ENCODE measurements at places on chromosomes 1 and 21.

- DNase-seq: no peak
These were observed 145.5 kb upstream of the FGGY start for GRCh38 chr1:59151387-59151761.

GRCh38 chr1:244782056-244782455 lies 53.4 kb upstream of the COX20 start:
- no peak for DNase-seq

GRCh38 chr1:19643602-19644394 lies at the start of gene NBL1:
Gene NBL1 (plus strand): TSS chr1:19644311. CDS start chr1:19655031, 10,720 bp downstream.
- DNase-seq: no peak

- no peak for DNase-seq
These were observed 29.5 kb downstream of the DOP1B start for GRCh38 chr21:36186081-36186480.

GRCh38 chr1:33299461-33300155 lies 21.3 kb downstream of the A3GALT2 start:
- no peak for DNase-seq

- DNase-seq: no peak
These were observed 9.4 kb downstream of the DYRK1A start for GRCh38 chr21:37375866-37376574.

- no peak for DNase-seq
These were observed 38.3 kb downstream of the ECE1 start for GRCh38 chr1:21251773-21252471.

- DNase-seq: no peak
These were observed 40.7 kb downstream of the ARHGEF10L start for GRCh38 chr1:17579951-17580939.

DNA sequence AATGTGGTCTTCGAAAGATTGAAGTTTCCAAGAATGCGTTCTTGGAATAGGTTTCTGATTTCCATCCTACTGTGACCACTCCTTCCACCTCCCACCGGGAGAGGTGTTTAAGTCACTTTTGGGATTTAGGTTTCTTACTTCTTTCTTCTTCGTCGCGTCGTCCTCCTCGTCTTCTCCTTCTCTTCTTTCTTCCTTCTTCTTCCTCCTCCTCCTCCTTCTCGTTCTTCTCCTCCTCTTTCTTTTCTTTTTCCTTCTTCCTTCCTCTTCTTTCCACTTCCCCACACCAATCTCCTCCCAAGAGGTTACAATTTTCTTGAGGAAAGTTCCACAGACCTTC lies 2.1 kb downstream of the CACHD1 start:
- DNase-seq: no peak

DNA sequence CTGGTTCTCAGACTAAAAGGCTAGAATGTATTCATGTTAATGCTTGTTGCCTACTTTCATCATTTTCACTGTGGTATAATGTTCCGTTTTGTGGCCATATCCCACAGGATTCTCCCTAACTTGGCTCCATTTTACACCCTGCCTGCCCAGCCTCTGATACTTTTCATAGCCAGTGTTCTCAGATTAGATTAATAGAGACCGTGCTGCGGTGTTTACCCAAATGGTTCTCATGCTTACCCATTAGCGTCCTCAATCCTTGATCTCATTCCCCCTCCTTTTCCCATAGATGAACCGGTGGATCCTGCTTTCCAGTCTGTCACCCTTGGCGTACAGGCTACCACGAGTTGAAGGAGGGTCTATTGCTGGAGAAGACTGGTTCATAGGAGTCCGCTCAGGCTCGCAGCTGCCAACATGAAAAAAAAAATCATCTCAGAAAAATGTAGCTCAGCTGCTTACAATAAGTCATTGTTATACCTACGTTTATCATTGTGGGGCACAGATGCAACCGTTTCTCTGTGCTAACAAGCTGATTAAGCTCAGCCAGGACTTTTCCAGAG lies 78.7 kb downstream of the SETD4 start:
- DNase-seq: no peak
